T-helper 22 cell (primary cell): ENCODE measurements at places on chromosomes 11 and 22.

GRCh38 chr22:50556703-50557102 lies 6.0 kb downstream of the SYCE3 start:
- DNase-seq = no peak

DNA sequence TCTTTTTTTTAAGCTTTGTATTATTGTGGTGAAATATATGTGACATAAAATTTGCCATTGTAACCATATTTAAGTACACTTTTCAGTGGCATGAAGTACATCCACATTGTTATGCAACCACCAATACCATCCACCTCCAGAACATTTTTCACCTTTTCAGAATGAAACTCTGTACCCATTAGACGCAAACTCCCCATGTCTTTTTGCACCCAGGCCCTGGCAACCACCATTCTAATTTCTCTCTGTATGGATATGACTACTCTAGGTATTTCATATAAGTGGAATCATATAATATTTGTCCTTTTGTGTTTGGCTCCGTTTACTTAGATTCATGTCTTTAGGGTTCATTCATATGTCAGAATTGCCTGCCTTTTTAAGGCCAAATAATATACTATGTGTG lies 182.8 kb upstream of the TBCEL start:
- no peak for DNase-seq

DNA sequence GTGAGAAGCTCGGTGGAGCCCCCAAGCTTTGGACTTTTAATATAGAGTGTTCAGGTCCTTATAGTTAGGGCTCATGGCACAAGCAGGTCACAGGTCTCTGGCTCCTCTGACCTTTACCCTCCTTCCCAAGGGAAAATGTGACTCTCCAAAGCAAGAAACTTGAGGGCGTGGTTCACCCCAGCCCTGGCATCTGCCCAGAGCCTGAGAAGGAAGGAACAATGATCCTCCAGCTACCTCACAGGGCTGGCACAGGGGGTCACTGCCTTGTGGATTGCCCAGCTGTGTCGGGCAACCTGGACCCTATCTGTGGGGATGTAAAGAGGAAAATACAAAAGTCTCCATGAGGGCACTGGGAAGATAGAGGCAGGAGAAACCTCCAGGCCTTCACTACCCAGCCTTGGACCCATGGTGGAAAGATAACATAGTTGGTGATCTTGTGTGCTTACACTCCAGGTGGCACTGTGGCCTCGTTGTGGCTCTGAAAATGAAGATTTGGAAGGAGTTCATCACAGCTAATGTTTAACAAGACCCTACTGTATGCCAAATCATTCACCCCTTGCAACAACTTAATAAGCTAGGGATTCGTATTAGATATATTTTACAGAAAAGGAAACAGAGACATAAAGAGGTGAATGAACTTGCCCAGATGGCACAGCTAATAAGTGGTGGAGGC lies 3.8 kb upstream of the ZNF195 start:
- DNase-seq = no peak

DNA sequence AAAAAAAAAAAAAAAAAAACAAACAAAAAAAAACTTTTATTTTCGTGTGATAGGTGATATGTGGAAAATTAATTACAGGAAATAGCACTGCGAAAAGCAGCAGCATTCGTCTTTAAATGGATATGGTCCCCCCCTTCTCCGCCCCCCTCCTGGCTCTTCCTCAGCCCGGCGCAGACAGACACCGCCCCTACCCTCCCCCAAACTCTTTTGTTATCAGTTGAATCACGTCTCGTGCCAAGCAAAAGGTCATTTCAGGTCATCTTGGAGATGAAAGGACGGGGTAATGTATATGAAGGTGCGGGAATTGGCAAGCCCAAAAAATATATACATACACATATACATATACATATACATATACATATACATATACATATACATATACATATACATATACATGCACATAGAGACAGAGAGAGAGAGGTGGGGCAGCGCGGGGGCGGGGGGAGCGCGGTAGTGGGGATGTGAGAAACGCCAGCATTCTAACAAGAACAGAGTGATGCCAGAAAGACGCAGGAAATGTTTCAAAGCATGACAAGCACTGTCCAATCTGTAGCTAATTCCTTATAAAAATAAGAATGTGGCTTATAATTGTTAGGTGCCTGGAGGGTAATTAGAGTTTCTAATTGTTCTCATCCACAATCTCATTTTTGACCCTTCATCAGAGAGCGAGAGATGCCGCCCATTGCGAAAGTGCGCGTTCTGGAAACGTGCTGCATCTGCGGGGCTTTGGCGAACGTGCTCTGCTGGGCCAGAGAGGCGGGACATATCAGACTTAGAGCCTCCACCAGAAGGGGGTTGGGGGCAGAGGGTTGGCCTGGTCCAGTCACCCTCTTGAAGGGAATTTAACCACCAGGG lies 214.5 kb upstream of the UBASH3B start:
- DNase-seq = no peak

DNA sequence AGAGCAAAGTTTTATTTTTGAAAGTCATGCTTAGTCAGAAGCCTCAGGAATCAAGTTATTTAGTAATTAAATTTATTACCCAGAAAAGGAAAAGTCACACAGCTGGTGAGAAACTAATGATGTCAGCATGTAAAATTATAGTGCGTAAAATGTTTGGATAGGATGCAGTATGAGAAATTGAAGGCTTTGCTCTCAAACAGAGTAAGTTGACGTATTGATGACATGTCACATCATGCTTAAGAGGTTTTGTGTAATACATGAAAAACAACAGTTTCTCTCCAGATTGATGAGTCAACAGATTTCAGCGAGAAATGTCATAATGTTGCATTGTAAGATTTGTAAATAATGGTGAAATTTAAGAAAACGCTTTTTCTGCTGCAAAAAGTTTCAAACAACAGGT lies 769.8 kb downstream of the METTL15 start:
- no peak for DNase-seq

DNA sequence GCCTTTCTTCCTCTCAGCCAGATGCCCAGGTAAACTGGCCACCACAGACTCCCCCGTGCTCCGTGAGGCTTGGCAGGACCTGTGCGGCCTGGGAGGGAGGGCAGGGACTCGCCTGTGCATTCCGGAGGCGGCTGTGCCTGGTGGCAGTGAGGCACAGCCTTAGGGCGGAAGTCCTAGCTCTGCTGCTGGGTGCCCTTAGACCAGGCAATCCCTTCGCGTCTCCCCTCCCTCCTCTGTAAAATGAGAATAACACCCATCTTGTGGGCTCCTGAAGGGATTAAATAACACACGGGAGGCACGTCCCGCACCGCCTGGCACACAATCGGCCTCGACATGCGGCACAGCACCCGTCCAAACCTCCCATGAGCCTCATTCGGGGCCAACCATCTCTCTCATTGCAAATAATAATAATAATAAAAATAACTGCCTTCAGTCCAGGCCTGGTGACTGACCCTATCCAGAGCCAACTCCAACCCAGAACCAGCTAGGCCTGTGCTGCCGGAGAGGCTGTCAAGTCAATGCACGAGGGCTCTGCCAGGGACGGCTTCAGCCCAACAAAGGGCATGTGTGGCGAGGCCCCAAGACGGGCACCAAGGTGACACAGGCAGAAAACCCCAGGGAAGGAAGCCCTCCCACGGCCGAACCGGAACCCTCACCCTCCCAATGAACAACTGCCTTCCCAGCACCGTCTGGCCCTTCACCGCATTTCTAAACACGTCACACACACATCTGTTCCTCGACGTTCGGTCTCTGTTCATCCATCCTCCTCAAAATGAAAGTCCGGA lies 8.2 kb downstream of the LTO1 start:
- DNase-seq = no peak

DNA sequence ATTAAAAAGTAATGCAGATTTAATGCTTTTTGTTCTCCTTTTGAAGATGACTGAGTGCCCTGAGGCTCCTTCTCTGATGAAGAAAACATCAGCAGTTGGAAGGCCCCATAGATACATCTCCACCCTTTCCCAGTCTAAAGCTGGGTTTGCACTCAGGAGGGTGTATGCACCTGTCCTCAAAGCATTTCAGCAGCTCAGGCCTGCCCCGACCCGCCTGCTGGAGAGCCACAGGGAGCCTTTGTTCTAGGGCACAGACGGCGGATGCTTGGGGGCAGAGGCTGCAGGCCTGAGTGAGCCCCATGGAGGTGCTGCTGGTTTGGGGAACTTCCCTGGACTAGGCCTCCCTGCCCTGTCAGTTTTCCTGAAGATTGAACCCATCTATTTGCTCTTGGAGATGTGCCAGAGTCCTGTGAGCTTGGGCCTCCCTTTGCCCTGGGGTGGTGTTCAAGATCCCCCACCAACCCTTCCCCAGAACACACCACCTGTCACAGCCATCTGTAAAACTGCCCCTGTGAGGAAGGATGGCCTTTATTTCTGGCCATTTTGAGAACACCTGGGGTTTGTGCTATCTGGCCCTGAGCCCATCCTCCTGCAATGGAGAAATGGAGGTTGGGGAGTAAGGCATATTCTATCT lies 160.0 kb downstream of the NAV2 start:
- DNase-seq = no peak

GRCh38 chr11:37134637-37135036 lies 536.6 kb upstream of the RAG2 start:
- DNase-seq = no peak

- no peak for DNase-seq
Measured at GRCh38 chr11:47259232-47259977, 1.6 kb downstream of the NR1H3 start.

DNA sequence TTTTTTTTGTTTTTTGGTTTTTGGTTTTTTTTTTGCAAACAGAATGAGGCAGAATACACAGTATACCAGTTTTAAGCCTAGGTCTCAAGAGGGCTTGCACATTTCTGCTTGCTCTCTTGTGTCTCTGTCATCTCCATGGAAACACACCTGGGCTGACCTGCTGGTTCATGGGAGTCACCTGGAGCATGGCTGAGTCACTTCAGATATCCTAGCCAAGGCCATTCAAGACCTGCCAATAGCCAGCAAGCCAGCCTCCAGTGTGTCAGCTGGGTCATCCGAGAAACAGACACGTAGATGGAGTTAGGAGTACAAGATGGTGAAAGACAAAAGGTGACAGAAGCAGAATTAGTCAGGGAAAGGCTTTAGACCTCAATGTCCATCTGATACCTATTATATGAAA lies 124.2 kb upstream of the SEZ6L start:
- no peak for DNase-seq

DNA sequence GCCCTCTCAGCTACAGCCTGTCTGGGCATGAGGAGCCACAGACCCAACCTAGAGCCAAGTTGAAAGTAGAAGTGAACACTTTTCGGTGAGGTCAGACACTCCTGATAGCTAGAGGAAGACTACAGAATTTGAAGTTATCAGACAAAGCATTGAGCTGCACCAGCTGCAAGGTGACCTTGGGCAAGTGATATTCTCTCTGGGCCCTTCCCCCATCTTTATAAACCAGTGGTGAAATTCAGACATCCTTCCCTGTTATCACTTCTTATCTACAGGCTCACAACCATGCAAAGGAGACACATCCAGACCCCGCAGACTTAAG lies 8.0 kb upstream of the PMM1 start:
- DNase-seq = no peak

DNA sequence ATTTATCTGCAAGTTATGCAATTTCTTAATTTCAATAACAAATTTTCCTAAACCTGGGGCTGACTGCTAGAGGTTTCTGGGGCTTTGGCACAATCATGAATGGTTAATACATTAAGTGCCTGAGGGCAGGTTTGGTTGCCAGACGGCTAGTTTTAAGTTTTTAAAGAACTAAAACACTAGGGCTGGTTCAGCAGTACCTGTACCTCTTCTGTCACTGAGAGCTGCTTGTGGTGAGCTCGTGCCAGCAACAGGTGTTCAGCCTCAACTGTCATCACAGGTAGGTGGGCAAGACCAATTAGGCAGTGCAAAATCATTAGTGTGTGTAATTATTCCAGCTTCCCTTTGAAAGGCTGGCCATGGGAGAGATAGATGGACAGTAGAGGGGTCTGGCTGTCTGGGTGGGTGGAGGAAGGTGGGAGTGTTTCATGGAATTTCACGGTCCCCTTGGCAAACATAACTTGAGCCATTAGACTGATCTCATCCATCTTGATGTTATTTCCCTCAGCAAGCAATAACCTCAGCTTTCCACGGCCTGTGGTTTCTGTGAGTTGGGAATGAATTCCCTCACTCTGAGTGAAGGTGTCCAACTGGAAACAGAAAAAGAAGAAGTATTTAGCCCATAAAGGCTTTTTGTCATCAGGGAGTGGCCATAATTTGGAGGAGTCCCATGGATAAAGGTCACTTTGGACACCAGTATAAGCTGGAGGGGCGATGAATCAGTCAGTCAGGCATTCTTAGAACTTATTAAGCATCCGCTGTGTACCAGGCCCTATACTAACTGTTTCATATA lies 114.8 kb downstream of the SNX19 start:
- no peak for DNase-seq

DNA sequence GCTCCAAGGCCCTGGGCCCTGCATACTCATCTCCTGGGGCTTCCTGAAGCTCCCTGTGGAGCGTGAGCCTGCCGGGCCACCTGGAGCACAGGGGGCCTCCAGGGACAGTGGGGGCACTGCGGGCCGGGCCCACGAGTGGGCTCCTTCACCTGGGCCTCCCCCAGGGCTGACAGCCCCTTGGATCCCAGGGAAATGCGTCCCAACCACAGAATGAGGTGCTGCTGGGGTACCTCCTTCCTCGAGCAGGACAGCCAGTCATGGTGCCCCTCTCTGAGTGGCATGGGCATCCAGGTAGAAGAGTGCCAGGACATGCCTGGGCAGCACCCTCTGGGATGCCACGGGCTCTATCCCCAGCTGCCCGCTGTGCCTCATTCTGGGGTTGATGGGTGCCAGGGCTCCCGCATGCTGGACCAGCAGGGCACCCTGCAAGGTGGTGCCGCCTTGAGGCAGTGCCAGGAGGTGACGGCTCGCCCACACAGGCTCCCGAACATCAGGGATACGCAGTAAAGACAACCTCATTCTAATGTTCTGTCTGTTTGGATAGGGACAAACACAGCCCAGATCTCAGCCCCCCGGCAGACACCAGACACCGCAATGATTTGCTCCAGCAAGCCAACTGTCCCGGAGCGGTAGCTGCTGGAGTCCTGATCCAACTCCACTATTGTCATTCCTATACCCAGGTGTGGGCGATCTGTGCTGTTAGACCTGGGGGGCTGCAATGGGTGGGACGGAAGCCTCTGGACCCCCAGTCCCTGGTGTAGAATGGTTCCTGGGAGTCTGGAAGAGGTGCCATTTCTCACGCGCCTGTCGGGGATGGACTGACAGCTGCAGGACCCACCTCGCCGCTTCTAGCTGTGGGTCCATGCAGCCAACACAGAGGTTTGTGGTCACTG lies 25.8 kb downstream of the KRTAP5-5 start:
- no peak for DNase-seq
